ENCODE measurements at places on chromosomes 2 and 18. TPM values are rescaled to one million over a fixed set of nuclear protein-coding genes. Genes with fewer than 3 reads are reported as not detected.

DNA sequence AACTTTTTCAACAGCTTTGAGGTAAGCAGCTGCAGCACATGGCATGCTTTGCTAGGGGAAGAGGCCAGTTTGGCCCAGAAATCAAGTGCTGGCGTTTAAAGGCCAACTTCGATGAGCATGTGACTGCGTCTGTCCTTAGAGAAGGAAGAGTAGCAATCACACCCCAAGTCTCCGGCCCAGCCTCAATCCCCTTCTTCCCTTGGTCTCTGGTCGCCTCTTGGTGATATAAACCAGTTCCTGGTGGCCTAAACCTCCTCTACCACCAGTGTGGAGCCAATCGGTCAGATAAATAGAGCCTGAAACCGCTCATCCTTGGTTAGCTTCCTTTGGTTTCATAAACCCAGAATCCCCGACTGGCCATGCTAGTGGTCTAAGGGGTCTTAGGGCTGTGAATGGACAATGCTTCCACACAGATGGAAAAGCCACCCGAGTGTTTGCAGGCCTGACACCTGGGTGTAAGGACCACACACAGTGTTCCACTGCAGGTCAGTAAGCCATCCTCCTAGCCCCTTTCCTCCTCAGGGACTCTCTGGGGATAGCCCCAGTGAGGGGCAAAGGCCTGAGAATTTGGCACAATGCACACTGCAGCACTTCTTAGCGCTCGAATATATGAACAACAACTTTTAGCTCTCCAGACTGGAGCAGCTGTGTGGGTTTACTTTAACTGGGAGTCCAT lies 23.0 kb upstream of the COX7A2L start:
- no peak for DNase-seq

DNA sequence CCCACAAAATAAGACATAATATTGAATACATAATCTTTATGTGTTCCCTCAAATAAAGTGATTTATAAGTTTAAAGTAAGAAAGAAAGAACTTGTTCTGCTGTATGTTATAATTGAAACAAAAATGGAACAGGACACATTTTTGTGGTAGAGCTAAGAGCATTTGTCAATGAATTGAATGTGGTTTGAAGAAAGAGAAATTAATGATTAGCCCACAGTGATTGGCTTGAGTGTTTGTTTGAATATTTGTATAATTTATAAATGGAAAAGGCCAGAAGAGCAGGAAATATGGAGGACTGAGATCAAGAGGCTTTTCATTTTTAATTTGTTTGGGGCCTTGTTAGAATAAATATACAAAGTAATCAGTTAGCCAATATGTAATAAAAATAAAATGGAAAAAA lies 395.1 kb upstream of the CDH19 start:
- no peak for DNase-seq

The ESPNL gene
- total RNA-seq, result not detected

DNA sequence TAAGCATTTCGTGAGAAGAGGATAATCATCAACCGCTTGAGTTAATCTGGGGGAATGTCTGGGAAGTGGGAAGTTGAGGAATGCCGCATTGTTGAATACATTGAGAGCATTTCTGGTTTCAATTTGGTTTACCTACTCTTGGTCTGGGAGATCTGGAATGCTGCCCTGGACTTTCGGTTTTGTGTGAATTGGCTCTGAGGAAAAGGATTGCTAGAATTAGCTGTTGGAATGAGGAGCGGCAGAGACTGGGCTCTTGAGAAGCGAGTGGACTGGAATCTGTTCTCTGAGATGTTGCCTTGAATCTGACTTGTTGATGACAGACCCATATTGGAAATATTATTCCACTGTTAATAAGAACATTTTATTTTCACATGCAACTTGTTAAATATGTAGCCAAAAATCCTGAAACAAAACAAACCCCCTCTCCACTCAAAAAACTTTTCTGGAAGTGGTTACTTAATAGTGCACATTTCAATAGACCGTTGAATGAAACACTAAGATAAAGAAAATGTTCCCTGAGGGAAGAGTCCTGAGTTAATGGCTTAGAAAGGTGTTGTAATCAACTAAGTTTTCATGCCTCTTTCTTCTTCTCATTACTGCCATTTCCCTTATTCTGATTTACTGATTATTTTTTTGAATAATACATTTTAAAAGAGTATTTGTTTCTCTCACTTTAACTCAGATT lies 50.8 kb downstream of the PTPRM start:
- DNase-seq, result no peak

- DNase-seq, result no peak
Measured at GRCh38 chr2:20868377-20868776, 45.5 kb upstream of the LDAH start.

DNA sequence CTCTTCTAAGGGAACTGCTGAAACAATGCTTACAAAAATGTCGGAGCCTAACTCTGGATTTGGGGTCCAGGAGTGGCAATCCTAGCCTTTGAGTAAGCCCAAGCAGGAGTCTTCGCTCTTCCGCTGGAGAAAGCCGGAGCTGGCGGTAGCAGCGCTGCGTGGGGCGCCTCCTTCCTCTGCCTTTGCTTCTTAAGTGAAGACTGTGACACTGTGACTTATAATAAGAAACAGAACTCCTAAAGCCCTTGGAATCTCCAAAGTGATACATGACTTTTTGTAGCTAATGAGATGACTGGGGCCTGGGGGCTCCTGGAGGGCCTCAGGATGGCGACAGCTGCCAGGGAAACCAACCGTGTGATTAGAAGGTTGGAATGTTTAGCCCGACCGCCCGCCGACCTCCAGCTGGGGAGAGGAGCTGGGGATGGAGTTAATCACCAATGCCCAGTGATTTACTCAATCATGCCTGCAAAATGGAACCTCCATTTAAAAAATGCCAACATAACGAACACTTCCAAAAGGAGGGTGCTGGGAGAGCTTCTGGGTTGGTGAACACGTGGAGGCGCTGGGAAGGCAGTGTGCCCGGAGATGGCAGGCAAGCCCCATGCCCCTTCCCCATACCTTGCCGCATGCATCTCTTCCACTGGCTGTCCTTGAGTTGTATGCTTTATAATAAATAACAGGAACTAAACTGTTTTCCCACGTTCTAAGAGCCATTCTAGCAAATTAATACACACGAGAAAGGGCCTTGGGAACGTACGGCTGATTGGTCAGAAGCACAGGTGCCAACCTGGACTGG lies 29.0 kb upstream of the MAL start:
- DNase-seq, result no peak

GRCh38 chr2:175275539-175275938 lies 94.0 kb upstream of the ATP5MC3 start:
- no peak for DNase-seq

The TMEM169 gene
- total RNA-seq, result 3.7 TPM

The TUBB8B gene
- not detected for total RNA-seq

DNA sequence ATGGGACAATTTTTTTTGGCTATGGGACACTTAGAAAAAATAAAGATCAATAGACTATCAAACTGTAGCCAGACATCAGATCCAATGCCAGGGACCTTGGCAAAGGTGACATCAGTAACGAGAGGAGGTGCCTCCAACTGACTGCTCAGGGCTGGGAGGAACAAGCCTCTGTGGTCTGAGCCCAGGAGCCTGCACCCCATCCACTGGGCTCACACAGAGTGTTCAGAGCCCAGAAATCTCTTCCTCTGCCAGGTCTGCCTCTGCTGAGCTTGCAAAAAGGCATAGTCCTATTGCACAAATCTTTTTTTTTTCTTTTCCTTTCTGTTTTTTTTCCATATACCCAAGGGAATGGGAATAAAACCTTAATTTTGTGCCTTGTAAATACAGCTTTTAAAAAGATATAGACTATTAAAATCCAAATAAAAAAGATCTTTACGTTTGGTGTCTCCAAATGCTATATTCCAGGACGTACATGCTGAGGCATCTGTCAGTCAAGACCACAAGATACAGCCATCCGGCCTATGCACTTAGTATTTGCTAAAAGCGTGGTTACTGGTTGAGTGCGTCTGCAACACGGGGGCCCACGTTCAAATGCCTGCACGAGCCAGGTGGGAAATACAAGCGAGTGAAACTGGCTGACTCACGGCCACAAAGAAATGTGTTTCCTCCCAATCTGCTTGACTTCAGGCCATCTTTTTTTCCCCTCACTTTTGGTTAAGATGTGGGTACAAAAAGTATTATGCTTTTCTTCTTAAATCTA lies 7.8 kb upstream of the ARHGAP25 start:
- DNase-seq, result peak; percentile 78

The B3GNT7 gene
- total RNA-seq, result 0.98 TPM

DNA sequence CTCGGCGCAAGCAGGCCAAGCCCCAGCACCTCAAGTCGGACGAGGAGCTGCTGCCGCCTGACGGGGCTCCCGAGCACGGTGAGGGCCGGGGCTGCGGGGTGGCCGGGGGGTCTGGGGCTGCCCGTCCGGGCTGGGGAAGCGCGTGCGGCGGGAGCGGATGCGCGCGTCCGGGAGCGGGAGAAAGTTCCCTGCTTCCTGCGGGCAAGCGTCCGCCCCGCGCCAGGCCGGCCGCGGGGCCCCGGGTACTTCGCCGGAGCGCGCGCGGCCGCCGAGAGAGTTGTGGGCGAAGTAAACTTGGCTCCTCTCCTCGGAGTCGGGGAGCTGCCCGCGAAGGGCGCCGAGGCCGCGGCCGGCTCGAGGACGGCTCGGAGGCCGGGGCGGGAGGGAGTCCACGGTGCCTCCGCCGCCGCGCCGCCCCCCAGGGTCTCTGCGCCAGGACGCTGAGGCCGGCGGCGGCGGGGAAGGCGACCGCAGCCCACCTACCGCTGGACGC lies 707 bp downstream of the SALL3 start:
- no peak for DNase-seq

All from T-cell (primary cell).